ENCODE measurements at places on chromosomes 12 and 14. TPM values are rescaled to one million over a fixed set of nuclear protein-coding genes. Genes with fewer than 3 reads are reported as not detected.

GRCh38 chr12:107670999-107671643 is 14.5 kb upstream of the PWP1 start:
- DNase-seq: peak; percentile 57

- no peak for DNase-seq
These were observed 44.6 kb upstream of the ISM2 start for GRCh38 chr14:77543240-77543551.

DNA sequence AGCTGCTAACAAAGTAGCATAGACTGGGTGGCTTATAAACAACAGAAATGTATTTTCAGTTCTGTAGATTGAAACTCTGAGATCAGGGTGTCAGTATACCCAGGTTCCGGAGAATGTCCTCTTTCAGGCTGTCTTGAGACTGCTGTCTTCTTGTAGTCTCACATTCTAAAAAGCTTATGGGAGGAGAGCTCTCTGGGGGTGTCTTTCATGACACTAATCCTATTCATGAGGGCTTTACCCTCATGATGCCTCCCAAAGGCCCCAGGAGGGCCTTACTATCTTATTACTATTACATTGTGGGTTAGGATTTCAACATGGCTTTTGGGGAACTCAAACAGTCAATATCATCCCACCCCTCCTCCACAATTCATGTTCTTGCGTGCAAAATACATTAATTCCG is 94.3 kb downstream of the AEBP2 start:
- DNase-seq: no peak

GRCh38 chr12:15987696-15988095 is 76.6 kb downstream of the DERA start:
- no peak for DNase-seq

The KRT6A gene
- total RNA-seq: not detected

The GPR137C gene
- total RNA-seq: 5.8 TPM

Measured in Daoy (cell line).